ENCODE measurements at places on chromosomes 16 and 17.

DNA sequence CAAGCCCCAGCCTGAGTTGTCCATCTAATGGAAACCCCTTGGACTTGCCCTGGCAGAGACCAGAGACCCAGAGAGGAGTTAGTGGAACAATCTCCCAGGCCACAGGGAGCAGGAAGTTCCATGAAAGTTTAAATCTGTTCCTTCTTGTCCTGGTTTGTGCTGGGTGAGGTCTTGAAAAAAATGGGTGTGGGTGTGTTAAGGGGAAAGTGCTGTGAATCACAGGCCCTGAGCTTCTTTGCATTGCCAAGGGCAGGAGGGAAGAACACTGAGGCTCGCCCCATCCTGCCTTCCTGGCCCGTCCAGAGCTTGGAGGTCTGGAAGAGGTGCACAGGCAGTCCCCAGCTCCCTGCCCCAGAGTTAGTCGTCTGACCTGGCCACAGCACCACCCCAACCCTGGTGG lies 2.3 kb downstream of the ADORA2B start:
- H3K27me3 ChIP-seq, result peaks cover 42% of the 10 kb centered on the region
- peaks cover 11% of the 10 kb centered on the region for H3K4me1 ChIP-seq
- H3K27ac ChIP-seq, result no peak overlapping the region
- no peaks in the 10 kb centered on the region for H3K36me3 ChIP-seq
- H3K4me3 ChIP-seq, result peak overlapping the region; percentile 58

DNA sequence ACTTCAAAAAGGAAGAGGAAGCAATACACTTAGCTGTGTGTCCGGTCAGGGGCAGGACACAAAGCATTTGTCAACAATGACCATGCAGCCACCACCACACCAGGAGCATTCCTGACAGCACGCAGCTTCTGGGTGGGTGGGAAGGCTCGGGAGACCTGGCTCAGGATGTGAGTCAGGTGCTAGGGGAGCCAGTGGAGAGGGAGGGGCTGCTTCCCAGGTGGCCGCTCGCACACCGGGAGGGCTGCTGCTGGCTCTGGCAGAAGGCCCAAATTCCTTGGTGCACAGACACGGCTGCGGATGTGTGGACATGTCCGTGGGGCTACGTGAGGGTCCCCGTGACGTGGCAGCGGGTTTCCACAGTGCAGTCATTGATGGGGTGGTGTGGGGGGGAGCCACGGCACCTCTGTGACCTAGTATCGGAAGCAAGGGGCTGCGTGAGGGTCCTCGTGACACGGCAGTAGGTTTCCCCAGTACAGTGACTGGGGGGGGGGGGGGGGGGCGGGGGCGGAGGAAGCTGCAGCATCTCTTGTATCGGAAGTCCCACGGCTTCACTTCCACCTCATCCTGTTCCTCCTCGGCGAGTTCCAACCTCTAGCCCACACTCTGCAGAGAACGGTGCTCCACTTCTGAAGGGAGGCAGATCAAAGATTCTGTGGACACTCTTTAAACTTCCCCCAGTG lies 112.8 kb downstream of the ZNF778 start:
- no peak overlapping the region for H3K4me3 ChIP-seq
- no peak overlapping the region for H3K27ac ChIP-seq
- no peaks in the 10 kb centered on the region for H3K27me3 ChIP-seq
- DNase-seq, result no peak
- no peaks in the 10 kb centered on the region for H3K36me3 ChIP-seq
- H3K4me1 ChIP-seq, result peaks cover 70% of the 10 kb centered on the region

DNA sequence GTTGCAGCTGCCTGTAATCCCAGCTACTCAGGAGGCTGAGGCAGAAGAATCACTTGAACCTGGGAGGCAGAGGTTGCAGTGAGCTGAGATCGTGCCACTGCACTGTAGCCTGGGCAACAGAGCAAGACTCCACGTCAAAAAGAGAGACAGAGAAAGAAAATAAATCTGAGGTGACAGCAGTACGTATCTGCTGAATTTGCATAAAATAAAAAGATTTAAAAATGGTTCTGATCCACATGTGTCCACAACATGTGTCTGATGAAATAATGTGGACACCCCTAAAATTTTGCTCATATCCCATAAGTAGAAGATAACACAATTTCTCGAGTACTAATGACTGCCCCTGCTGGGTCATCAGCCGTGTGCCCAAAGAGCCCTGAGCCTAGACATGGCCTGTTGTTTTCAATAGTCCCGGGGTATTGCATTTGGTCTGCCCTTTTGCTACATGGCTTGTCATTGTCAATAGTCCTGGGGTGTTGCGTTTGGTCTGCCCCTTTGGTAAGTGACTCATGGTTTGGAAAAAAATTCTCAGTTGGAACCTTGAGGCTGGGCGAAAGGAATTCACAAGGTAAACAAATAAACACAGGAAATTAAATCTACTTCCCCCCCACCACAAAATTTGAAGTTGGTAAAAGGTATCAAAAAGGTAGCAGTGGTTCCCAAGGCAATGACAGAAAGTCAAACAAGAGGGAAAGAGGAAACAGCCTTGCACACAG lies 434.6 kb upstream of the MAF start:
- H3K36me3 ChIP-seq, result peaks cover 7% of the 10 kb centered on the region
- H3K27ac ChIP-seq, result no peak overlapping the region
- no peaks in the 10 kb centered on the region for H3K4me1 ChIP-seq

DNA sequence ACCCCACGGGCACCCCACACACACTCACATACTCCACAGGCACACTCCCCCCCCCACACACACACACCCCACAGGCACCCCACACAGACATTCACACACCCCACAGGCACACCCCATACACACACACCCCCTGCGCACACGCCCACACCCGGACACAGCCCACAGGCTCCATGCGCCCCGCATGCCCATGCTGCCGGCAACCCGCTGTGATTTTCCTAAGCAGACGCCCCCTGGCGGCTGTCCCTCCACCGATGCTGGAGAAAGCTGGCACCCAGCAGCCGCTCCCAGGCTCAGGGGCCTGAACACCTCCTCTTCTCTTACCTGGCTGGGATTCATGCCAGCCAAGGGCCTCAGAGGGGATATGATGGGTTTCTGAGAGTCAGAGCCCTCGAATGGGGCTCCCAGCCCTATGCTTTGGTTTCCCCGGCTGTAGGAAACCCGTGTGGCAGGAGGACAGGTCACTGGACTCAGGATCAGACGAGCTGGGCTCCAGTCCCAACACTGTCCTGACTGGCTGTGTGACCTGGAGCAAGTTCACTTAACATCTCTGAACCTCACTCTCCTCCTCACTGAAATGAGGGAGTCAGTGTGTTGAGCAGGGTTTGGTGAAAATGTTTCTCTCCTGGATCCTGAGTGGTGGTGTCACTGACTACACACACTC lies 19.6 kb upstream of the TNFRSF13B start:
- no peak overlapping the region for H3K4me3 ChIP-seq
- no peak overlapping the region for H3K27ac ChIP-seq
- H3K36me3 ChIP-seq, result no peaks in the 10 kb centered on the region

GRCh38 chr16:67397812-67398545 lies 4.7 kb upstream of the TPPP3 start:
- peaks cover 27% of the 10 kb centered on the region for H3K4me1 ChIP-seq
- H3K4me3 ChIP-seq, result no peak overlapping the region
- DNase-seq, result no peak
- H3K27ac ChIP-seq, result no peak overlapping the region
- peaks cover 36% of the 10 kb centered on the region for H3K27me3 ChIP-seq

DNA sequence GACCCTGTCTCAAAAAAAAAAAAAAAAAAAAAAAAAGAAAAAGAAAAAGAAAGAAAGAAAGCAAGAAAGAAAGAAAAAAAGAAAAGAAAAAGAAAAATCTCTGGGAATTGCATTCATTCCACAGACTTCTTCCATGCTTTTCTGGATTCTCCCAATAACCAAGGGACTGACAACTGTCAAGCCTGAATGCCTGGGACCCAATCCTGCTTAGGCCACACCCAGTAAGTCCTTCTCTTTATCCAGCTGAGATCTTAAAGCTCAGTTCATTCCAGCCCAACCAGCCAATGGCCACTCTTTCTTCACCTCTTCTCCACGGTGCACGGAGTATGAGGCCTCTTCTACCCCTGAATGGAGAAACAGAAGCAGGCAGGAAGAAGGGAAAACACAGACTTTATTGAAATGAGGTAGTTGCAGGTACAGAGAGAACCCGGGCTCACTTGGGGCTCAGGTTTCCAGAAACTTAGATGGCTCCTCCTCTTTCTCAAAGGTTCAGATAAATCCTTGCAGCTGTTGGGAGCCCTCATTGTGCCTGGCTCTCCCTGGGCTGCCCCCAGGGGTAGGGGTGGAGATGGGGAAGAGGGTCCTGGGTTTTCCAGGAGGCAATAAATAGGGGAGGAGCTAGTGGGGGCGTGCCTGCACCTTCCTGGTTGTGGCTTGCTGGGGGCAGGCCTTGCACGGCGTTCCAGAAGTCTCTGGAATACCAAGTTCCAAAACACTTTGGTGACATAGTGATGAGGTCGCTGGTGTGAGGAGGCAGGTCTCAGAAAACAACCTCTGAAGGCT lies 2.5 kb downstream of the HOXB1 start:
- no peak overlapping the region for H3K27ac ChIP-seq
- DNase-seq, result no peak
- H3K4me1 ChIP-seq, result peaks cover 50% of the 10 kb centered on the region
- peaks cover 96% of the 10 kb centered on the region for H3K27me3 ChIP-seq
- no peaks in the 10 kb centered on the region for H3K36me3 ChIP-seq
- H3K4me3 ChIP-seq, result peak overlapping the region; percentile 51

- DNase-seq, result no peak
- H3K4me3 ChIP-seq, result no peak overlapping the region
- peaks cover 3% of the 10 kb centered on the region for H3K4me1 ChIP-seq
Observed at GRCh38 chr17:45958994-45959665, 39.9 kb upstream of the STH start.

DNA sequence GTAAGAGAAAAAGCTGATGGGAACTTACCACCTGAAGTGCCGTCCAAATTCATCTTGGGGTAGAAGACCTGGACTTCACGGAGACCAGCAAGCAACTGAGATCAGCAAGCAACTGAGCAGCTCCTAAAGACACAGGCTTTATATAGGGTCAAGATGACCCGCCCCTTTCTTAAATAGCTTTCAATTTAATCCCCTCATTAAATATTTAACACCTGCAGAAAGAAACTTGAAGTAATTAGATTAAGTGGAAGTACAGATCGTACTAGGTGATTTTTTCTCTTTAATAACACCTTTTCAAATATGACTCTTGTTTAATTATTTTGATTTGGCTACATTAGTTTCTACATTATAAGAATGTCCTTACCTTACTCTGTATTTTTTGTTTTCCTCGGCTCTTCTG lies at the start of gene CPHXL:
CPHXL (minus strand) TSS at position 101 of the 400 bp plus-strand sequence; CDS start at position 53, 48 bp downstream.
- no peaks in the 10 kb centered on the region for H3K4me1 ChIP-seq
- H3K27me3 ChIP-seq, result no peaks in the 10 kb centered on the region
- H3K36me3 ChIP-seq, result no peaks in the 10 kb centered on the region
- H3K27ac ChIP-seq, result no peak within 1 kb of the TSS
- DNase-seq, result no peak

- peaks cover 9% of the 10 kb centered on the region for H3K4me1 ChIP-seq
- no peak for DNase-seq
- H3K27me3 ChIP-seq, result peaks cover 90% of the 10 kb centered on the region
- H3K36me3 ChIP-seq, result no peaks in the 10 kb centered on the region
- H3K27ac ChIP-seq, result no peak overlapping the region
Observed at GRCh38 chr17:49910094-49910857, 58.7 kb upstream of the DLX4 start.

- no peak overlapping the region for H3K27ac ChIP-seq
- DNase-seq, result no peak
- H3K36me3 ChIP-seq, result no peaks in the 10 kb centered on the region
Observed at GRCh38 chr17:82314727-82315605, 2.4 kb downstream of the CD7 start.

DNA sequence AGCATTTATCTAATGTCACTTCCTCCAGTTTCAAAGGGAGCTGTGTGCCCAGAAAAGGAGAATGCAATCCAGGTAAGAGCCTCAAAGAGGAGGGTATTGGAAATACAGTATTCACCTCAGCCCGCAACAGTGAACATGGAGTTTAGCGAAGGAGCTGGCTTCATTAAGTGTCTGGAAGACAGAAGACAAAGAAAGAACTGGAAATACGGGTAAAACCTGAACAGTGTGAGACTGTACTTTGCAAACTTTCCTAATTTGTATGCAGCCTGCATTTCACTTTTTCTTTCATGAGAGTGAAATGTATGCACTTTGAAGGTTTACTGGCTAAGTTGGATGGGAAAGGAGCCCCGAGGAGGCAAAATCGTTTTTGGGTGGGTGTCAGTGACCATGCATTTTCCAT lies 478.4 kb downstream of the HS3ST3B1 start:
- DNase-seq, result no peak
- peak overlapping the region; percentile 99 for H3K27ac ChIP-seq
- peak overlapping the region; percentile 90 for H3K4me3 ChIP-seq
- peaks cover 15% of the 10 kb centered on the region for H3K36me3 ChIP-seq

GRCh38 chr16:26647870-26648269 lies 418.9 kb upstream of the C16orf82 start:
- no peak for DNase-seq
- H3K4me1 ChIP-seq, result peaks cover 7% of the 10 kb centered on the region
- H3K27me3 ChIP-seq, result no peaks in the 10 kb centered on the region
- no peaks in the 10 kb centered on the region for H3K36me3 ChIP-seq
- H3K4me3 ChIP-seq, result no peak overlapping the region

DNA sequence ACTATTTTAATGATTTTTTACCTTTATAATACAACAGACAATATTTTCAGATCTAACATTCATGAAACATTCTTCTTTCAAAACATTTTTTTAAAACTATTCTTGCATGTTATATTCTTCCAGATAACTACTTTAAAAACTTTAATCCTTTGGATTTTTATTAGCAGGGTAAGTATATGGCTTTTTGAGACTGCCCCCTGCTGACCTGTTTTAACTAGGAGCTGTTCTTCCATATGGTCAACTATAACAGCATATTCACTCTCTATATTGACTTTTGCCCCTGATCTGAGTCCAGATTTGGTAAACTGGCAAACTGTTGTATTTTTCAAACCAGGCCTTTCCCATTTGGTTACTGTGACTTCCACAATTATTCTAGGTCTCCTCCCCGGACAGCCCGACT lies 16.5 kb downstream of the ZNF18 start:
- DNase-seq, result no peak
- H3K4me3 ChIP-seq, result no peak overlapping the region
- no peaks in the 10 kb centered on the region for H3K27me3 ChIP-seq
- no peak overlapping the region for H3K27ac ChIP-seq
- H3K36me3 ChIP-seq, result peaks cover 21% of the 10 kb centered on the region
- H3K4me1 ChIP-seq, result peaks cover 3% of the 10 kb centered on the region

- no peaks in the 10 kb centered on the region for H3K27me3 ChIP-seq
- peak overlapping the region; percentile 2 for H3K27ac ChIP-seq
- H3K4me1 ChIP-seq, result peaks cover 75% of the 10 kb centered on the region
- DNase-seq, result no peak
- H3K36me3 ChIP-seq, result peaks cover 15% of the 10 kb centered on the region
- peak overlapping the region; percentile 89 for H3K4me3 ChIP-seq
Observed at GRCh38 chr17:32487473-32488176, 832 bp downstream of the CDK5R1 start.

All from neural crest cell (in vitro differentiated cells).